ENCODE measurements at places on chromosomes 12 and 14.

- no peak for DNase-seq
These were observed 33.7 kb upstream of the SELPLG start for GRCh38 chr12:108667349-108667748.

- no peak for DNase-seq
These were observed 45.6 kb downstream of the MAGOHB start for GRCh38 chr12:10567813-10568212.

GRCh38 chr12:119071638-119072231 is 90.4 kb downstream of the SRRM4 start:
- DNase-seq: no peak

GRCh38 chr12:67068204-67068731 is 200.9 kb upstream of the CAND1 start:
- DNase-seq: no peak

DNA sequence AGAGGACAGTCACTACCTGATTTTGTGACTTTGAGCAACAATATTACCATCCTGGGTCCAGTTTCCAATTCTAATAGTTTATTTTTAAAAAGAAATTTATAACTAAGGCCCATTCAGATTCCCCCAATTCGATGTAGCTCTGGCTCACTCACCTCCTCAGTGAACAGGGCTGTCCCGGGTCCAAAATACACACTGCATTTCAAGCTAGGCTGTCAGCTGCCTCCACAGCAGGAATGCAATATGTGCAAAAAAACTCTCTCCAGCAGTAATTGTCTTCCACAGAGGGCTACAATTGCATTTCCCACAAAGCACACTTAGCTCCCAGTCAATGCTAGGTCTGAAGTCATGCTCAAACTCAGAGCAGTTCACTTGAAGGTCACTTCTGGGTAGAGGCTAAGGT is 39.3 kb upstream of the ZNF641 start:
- DNase-seq: no peak

GRCh38 chr14:104941508-104942365 is 17.1 kb downstream of the PLD4 start:
- no peak for DNase-seq

DNA sequence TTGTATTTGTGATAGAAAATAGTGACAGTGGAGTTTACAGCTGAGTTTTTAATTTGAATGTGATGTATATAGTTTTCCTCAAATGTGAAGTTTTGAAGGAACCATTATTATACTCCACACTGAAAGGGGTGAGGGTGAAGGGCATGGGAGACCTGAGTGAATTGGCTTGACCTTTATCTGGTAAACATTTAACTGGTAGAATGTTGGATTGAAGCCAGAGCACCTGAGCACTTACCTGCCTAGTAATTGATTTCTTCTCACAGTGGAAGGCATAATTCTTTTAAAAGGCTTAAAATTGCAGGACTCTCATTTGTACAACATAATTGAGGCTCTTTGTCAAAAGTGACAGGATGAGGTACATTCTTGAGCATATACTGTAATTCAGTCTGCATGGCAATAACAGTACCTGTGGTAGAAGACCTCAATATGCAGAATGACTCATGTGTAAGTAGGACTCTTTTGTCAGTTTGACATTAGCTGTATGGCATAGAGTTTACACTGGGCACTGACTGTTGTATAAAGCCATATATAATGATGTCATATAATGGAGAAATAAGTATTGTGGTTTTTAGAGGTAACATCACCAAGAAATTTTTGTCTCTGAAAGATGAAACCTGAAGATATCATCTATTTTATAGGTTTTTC is 309.6 kb downstream of the TMTC2 start:
- peak; percentile 70 for DNase-seq

- no peak for DNase-seq
These were observed 325.5 kb downstream of the TMEM121 start for GRCh38 chr14:105851716-105852377.

DNA sequence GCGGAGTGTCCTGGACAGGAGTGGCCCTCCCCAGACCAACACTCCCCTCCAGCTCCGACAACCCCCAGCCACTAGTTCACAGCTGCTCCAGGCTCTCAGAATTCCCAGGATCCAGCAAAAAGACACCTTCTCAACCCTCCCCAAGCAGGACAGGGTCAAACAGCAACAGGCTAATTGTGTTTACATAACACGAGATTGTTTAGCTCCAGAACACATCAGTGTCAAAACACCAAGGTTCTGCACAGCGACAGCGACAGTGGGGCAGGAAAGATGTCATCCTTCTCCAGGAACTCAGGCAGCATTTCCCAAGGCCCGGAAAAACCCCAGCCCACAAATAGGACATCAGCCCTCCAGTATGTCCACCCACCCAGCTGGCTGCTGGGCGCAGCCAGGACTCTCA is 16.5 kb downstream of the ITPK1 start:
- DNase-seq: no peak

DNA sequence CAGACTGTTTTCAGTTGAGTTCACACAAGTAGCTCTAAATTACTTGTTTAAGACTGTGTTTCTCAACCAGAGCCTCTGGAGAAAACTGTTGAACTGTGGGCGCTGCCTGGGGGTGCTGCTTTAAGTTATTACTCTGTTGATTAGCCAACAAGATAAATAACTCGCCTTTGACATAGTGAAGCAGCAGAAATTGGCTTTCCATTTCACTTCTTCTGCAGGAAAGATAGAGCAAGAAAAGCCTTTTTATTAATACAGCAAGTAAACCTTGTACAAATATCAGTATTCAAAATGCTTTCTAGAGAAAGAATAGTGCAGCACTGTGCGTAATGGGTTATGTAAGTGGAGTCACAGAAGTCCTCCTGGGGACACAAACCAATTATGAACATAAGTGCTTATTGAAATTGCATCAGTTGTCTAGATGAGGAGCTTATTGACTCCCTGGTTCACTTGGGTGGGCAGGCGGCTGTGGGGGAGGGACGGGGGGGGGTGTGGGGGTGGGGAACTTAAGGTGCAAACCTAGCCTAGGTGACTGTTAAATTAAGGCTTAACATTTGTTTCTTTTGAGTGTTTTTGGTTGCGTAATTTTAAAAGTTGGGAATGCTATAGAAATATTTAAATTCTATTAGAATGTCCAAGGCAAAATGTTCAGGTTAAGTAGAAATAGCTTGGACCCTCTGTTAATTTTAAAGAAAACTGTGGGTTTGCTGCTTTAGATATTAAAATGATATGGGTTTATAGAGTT is 6.3 kb downstream of the FRS2 start:
- DNase-seq: peak; percentile 3

- DNase-seq: no peak
These were observed 39.8 kb downstream of the NIN start for GRCh38 chr14:50791201-50791600.

- DNase-seq: no peak
These were observed 132.3 kb downstream of the C12orf75 start for GRCh38 chr12:105462831-105463230.

GRCh38 chr14:105328678-105329390 is 14.3 kb downstream of the PACS2 start:
- no peak for DNase-seq

DNA sequence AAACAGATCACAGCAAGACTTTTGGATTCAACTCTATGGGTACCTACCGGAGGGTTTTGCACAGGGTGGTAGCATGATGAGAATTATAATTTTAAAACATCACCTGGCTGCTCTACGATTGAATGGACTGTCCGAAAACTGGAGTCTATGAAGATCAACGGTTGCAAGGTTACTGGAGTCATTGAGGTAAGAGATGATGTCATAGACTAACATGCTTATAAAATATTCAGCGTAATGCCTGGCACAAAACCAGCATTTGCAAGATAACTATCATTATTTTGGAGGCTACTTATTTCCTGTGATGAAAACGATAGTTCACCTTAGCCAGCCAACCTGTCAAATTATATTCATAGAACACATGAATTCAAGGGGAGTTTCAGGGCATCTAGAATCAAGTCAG is 580.6 kb upstream of the TBX3 start:
- DNase-seq: no peak

- DNase-seq: no peak
These were observed 40.2 kb downstream of the SPRING1 start for GRCh38 chr12:116697716-116698115.

- no peak for DNase-seq
These were observed 21.0 kb upstream of the SERPINA4 start for GRCh38 chr14:94540031-94540794.

DNA sequence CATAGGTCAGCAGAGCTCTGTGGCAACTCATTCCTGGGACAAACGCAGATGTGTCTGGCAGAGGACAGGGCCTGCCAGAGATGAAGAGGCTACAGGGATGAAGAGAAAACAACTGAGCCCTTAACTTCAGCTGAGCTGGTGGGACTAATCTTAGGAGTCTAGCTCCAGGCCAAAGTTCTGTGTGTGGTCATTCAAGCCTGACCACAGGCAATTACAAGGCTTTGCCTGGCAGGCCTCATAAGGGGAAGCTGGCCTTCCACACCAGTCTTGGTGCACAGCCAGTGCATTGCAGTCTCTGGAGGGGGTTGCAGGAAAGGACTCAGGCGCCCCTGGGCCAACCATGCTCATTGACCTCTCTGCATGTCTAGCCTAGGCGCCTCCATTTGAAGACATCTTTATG is 127.6 kb upstream of the DAAM1 start:
- DNase-seq: no peak

DNA sequence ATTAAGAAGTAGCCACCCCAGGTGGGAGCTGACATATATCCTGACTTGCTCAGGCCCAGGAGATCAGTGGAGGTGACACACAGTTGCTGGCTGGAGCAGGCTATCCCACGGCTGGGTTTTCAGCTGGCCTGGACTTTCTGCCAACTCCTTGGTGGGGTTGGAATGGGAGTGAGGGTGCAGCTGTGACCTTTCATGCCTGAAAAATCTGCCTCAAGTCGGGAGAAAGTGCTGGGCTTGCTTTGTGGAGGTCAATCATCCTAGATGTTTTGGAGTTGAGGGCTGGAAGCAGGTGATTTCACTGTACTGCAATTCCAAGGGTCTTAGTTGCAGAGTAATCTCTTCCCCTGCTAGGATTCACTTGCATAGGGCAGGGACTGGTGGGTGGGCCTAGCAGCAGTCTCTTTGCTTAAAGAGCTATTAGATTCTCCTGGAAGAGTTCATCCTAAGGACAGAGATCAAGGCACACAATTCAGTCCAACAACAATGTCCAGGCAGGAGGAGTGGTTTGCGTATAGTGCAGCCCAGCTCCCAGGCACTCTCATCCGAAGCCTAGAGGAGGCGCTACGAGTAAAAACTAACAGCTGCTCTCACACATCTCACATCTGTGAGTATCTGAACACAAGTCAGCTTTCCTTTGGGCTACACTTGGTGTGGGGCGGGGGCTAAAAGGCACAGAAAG is 98.1 kb downstream of the GAS2L3 start:
- no peak for DNase-seq

DNA sequence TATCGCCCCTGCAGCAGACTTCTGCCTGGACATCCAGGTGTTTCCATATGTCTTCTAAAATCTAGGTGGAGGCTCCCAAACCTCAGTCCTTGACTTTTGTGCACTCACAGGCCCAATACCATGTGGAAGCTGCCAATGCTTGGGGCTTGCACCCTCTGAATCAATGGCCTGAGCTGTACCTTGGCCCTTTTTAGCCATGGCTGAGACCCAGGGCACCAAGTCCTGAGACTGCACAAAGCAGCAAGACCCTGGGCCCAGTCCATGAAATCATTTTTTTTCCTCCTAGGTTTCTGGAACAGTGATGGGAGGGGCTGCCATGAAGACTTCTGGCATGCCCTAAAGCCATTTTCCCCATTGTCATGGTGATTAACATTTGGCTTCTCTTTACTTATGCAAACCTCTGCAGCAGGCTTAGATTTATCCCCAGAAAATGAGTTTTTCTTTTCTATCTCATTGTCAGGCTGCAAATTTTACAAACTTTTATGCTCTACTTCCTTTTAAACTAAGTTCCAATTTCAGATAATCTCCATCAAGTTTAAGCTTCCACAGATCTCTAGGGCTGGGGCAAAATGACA is 1445.8 kb upstream of the FLRT2 start:
- no peak for DNase-seq

- DNase-seq: no peak
These were observed 52.0 kb upstream of the OSBPL8 start for GRCh38 chr12:76611533-76611932.

DNA sequence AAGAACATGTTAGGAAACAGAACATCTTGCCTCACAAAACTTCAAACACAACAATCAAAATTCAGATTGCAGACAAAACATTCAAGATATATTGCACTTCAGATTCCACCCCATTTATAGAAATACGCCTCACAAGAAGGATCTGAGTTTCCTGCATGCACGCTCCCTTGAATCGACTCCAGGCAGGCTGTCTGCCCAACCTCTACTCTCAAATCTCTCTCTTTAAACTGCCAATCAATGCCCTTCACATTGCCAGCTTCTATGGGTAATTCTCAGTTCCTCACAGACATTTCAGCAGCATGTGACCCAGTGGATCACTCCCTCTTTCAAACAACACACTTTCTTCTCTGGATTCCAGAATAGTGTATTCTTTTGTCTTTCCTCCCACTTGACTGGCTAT is 184.1 kb downstream of the PRKD1 start:
- DNase-seq: no peak
